ENCODE measurements at places on chromosomes 12 and 14.

DNA sequence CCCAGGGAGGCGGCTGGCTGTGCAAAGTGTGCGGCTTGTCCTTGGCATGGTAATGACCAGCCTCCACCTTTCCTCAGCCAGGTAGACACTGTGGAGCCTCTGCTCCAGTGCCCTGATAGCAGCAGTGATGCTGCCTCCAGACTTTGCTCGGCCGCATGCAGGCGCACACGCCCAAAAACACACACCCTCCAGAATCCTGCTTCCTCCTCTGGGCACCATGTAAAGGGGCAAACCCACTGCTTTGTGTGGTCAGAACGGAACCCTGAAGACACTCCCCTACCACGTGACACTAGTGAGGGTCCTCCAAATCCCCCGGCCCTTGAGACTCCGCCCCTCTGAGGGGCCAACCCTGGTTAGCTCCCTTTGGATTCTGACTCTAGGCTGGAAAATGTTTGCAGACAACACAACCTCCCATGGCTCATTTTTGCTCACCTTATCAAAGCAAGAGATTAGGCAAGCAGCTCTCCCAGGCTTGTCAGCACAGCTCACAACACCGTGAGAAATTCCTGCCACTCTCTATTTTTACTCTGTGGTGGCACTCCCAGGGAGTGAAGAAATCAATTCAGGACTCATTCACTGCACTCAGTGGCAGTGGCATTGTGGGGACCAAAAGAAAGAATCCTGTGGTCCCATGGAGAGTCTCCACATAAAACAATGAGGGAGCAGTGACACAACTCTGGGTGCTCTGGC, 4.5 kb downstream of the KRT77 start:
- DNase-seq: no peak

GRCh38 chr14:95434121-95434520, 82.3 kb downstream of the SYNE3 start:
- no peak for DNase-seq

DNA sequence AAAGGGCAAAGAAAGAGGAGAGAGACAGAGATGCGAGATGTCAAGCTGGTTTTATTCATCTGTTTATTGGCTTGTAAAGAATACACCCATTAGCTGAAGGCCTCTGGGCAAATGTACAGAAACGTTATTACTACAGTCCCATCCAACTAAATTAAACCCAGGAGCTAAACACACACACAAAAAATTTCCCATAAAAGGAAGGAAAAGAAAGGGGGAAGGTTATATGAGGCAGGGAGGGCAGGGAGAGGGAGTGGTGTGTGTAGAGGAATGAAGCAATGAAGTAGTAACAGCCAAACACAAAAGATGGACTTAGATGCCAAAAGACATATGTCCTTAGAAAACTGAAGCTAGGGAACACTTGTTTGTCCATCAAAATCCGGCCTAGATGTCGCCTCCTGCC, 3.1 kb upstream of the MFAP5 start:
- DNase-seq: no peak

GRCh38 chr14:72588521-72588920, 305.4 kb downstream of the DPF3 start:
- no peak for DNase-seq

GRCh38 chr12:29695800-29696199, 87.9 kb downstream of the TMTC1 start:
- no peak for DNase-seq

GRCh38 chr14:67756496-67756895, 54.8 kb downstream of the RDH12 start:
- DNase-seq: no peak

DNA sequence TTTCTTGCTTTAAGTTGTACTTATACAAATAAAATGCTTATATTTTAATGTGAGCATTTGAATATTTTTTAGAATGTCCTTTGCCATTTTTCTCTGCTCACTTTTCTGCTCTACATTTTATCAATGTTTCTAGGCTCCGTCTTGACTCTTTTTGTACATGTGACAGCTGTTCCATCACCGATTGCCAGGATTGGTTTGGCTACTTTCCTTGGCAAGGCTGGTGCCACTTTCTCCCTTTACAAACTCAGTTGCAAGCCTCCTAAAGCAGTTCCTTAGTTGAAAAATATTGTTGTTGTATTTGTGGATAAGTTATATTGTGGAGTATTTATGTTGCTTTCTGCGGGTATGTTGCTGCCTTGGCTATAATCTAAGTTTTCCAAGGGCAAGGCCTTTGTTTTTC, 63.4 kb downstream of the DACT1 start:
- DNase-seq: no peak

DNA sequence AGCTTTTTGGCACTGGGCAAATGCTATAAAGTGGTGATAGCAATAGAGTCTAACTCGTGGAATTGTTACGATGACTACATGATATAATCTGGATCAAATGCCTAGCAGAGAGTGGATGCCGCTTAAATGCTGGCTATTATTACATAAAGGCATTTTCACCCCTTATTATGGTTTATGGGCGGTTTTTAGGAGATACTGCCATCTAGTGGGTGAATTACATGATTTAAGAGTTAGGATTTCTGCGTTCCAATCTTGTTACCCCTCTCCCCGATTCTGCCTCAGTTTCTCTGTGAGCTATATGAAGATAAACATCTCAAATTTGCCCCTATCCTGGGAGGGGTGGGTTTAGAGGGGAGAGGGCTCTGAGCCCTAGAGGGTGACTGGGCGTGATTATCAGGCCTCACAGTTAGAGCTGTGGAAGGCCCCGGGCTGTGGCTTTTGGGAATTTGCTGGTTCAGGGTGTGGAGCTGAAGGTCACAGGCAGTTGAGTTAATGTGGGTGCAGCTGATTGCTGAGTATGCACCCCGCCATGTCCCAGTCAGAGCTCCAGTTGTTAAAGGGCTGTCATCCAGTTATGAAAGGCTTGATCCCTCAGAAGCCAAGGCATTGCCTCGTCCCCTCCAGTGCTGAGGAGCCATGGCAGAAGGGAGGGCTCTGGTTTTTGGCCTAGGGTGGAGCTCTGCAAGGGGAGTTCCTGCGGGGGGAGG, 14.4 kb downstream of the CLSTN3 start:
- no peak for DNase-seq

- no peak for DNase-seq
These were observed 34.3 kb downstream of the DHRS2 start for GRCh38 chr14:23670481-23670880.

- DNase-seq: no peak
These were observed 80.8 kb downstream of the GALNT9 start for GRCh38 chr12:132248453-132249167.

GRCh38 chr12:113612076-113612728, 140.5 kb upstream of the LHX5 start:
- DNase-seq: no peak

DNA sequence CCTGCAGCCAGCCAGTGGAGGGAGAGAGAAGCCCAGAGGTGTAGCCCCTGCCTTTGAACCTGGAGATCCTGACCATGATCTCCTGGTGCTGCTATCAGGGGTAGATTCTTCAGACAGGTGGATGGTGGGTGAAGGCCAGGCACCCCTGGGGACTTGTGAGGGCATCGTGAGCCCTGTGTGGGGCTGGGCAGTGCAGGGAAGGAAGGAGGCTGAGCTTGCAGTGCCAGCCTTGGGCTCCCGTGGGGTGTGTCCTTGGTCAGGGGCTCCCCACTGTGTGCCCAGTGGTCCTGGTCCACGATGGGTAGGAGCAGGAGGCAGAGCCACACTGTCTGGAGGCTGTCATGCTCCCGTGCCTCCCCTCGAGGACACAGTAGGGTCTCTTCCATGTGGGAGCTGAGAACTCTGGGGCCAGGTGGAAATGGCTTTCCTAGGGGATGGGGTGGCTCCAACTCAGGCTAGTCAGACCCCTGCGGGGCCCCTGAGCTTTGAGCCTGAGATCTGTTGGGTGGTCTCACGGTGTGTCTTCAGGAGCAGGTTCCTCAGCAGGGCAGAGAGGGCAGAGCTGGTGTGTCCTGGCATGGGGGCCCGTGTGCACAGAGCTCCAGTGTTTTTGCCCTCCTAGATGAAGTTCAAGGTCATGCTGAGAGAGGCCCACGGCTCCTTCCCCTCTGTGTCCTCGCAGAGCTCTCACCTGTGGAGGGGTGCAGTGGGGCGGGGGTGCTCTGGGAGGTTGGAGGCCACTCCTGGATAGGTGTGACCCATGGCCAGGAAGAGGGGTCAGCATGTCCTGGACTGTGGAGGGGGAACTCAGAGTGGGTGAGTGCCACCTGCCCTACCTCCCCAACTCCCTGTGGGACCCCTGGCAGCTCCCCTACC, 25.0 kb downstream of the RTL1 start:
- DNase-seq: no peak

DNA sequence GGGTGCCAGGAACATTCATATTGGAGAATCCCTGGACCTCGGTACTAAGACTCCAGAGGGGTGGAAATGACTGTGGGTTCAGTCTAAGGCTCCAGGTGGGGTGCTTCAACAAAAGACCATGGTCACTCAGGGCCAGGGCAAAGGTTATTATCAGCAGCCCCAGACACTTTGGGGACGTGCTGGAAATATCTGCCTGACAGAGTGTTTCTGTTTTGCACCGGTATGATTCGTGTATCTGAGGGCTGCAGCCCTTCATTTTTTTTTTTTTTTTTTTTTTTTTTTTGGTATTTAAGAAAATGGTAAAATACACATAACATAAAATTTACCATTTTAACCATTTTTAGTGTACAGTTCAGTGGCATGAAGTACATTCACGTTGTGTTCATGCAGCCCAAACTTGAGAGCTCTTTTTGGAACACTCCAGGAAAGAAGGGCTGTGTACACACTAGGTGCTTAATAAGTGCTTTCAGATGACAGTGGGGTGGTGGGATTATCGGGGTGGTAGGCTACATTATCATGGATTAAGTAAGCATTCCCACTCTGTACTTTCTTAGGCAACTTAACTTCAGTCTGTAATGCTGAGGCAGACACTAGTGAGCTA, 120.3 kb downstream of the CHST11 start:
- no peak for DNase-seq

- no peak for DNase-seq
These were observed 177.7 kb upstream of the FRMD6 start for GRCh38 chr14:51473808-51474565.

DNA sequence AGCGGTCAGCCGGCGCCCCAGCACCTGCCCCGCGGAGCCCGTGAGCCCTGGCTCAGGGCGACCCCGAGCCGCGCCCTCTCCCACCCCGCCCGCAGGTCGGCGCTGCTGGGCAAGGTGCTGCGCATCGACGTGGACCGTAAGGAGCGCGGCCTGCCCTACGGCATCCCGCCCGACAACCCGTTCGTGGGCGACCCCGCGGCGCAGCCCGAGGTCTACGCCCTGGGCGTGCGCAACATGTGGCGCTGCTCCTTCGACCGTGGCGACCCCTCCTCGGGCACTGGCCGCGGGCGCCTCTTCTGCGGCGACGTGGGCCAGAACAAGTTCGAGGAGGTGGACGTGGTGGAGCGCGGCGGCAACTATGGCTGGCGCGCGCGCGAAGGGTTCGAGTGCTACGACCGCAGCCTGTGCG, 14.4 kb downstream of the HHIPL1 start:
- DNase-seq: no peak

DNA sequence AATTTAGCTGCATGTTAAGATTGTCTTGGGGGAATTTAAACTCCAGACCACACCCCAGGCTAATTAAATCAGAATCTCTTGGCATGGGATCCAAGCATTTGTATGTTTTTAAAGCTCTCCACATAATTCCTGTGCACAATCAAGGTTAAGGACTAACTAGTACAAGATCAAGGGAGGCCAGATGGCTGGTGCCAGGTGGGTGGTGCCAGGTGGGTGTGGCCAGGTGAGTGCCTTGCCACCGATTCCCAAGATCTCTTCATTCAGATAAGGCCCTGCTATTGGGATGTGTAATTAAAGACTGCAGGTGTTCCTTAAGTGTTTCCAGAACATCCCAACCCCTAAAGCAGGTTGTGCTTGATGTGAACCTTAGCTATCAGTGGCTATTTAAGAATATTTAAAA, 75.1 kb downstream of the NRXN3 start:
- no peak for DNase-seq

DNA sequence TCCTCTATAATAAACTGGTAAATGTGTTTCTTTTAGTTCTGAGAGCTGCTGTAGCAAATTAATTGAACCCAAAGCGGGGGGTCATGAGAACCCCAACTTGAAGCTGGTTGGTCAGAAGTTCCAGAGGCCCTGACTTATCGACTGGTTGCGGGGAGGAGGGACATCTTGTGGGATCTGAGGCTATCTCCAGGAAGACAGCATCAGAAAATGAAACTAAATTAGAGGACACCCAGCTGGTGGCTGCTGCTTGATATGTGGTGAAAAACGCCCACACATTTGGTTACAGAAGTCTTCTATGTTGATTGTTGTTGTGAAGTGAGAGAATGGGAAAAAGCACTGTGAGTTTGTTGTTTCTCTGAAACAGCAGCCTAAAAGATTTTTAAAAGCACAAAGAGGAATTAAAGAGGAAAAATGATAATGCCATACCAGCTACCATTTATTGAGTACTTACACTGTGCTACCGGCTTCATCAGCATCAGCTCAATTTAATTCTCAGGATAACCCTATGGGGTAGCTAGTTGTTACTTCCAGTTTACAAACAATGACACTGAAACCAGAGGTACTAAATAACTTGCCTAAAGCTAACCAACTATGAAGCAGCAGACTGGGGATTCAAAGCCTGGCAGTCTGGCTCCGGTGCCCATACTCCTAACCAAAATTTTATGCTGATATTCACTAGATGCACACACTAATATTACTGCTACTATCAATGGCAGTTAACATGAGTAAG, 24.3 kb downstream of the DDX24 start:
- DNase-seq: no peak

DNA sequence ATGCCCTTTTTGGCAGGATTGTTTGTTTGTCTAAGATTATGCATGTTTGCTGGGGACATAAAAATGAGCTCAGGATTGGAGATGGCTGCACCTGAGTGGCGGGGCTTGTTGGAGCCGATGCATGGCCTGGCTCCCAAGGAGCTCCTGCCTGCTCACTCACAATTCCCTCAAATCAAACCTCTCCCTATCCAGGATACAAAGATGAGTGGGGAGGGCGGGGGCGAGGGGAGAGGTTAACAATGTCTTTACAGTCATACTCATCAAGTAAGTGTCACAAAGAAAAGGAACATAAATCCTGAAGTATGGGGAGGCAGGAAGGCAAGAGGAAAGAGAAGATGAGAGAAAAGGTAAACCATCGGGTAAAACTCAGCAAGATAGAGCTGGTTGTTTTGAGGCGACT, 104.0 kb upstream of the COCH start:
- DNase-seq: no peak

GRCh38 chr12:1102115-1102514, 111.1 kb downstream of the ERC1 start:
- no peak for DNase-seq

DNA sequence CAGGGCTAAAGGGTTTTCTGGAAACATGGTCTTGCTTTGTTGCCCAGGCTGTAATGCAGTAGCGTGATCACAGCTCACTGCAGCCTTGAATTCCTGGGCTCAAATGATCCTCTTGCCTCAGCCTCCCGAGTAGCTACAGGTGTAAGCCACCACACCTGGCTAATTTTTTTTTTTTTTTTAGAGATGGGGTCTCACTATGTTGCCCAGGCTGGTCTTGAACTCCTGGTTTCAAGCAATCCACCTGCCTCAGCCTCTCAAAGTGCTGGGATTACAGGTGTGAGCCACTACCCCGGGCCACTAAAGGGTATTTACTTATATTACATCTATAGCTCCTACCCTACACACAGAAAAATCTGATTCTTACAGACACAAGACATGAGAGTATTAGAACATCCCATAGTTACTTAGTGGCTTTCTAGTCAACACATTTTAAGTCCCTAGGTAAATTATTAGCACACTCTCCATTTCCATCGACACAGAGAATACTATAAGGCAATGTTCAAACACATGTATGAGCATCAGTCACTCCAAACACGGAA, 6.2 kb upstream of the DCAF11 start:
- DNase-seq: no peak

- no peak for DNase-seq
These were observed 185.6 kb downstream of the APAF1 start for GRCh38 chr12:98830657-98831056.

GRCh38 chr14:66117600-66117999, 368.6 kb upstream of the CCDC196 start:
- DNase-seq: no peak

Data from amygdala (tissue), 56 donors.